ENCODE measurements at places on chromosomes 2 and 18.
A peak's percentile ranks its signal among the peaks of the same experiment; 100 is the strongest.

DNA sequence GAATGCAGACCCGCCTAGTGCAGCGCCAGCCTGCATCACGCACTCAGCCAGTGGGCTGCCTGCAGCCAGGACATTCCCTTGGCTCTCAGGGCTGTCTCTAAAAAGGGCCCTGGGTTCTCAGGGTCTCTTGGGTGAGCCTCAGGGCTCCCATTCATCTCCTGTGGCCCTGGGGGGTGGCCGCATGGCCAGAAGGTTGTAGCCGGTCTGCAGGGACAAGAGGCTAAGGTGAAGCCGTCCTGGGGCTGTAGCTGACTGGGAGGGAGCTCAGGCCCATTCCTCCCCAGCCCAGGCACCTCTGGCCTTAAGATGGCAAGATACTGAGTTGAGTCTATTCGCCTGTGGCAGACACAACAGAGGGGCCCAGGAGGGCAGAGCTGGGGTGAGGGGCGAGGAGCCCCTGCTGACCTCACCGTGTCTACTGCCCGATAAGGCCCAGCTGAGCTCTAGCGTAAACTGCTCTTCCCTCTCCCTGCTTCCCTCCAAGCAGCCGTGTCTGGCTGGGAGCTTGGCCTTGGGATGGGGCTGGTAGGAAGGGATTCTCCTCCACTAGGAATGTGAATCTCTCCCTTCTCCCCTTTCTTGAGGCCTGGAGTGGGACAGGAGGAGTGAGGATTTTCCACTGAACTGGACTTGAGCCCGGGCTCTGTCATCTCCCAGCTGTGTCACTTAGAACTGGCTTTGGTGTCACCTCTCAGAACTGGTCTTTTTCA lies 37.9 kb downstream of the INHBB start:
- no peak for DNase-seq

DNA sequence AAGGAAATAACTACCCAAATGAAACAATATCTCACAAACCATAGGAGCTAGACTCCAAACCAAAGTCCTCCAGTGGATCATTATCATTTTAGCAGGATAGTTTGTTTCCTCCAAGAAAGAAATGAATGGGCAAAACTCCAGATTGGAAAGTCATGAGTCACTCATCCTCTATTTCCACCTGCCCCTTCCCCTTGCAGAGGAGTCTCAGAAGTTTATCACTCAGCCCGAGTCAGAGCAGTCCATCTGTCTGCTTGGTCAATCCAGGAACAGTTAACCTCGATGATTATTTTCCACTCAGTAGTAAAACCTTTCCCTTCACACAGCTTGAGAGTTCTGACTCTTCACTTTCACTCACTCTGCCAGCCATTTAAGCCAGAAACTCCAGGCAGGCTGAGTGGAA lies 462.2 kb downstream of the BCL11A start:
- no peak for DNase-seq

DNA sequence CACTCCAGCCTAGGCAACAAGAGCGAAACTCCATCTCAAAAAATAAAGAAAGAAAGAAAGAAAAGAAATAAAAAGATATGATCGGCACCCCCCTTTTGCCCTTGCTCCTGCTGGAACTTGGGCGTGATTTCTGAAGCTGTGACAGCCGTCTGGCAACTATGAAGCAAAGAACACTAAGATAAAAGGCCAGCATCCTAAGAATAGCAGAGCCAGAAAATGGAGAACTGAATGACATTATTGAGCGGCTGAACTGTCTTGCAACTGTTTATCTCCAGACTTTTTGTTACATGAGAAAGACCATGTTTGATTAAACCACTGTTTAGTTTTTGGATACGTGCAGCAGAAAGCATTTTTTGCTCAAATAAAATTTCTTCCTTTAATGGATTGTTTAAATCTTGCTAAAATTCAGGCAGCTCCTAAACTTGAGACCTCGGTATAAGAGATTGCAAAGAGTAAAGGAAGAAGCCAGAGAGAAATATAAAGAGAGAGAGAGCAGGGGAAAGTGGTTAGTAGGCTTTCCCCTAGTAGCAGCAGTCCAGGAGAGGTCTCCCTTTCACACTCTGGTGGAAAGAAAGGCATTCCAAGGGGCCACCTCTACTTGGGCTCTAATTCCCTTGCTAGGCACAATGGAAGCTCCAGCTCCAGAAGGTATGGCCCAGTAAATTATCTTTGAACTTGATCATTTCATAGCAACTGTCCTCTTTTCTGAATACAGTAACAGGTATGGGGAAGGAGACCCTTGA lies 8.2 kb upstream of the MBD2 start:
- no peak for DNase-seq

DNA sequence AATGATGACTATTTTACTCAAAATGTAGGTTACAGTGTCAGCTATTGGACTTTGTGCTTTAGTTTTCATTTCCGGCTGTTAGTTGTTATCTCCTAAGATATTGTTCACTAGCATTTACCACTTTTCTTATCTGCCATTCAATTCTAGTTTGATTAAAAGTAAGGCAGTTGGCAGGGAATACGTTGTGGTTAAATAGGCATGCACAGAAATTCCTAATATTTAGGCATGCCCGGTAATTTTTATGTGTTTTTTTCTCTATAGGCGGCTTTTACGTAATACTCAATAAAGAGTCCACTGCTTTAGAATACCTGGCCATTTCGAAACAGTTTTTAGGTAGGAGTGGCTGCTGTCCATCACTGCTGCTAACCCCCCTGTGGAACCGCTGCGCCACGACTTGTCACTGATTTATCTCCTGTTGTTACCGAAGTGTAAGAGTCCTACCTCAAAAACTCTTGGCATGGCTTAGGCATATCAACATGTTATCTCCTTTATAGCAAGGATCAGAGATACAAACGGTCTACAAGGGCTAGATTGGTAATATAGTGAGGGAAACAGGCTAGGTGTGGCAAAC lies 39.5 kb downstream of the BABAM2 start:
- DNase-seq, result no peak

DNA sequence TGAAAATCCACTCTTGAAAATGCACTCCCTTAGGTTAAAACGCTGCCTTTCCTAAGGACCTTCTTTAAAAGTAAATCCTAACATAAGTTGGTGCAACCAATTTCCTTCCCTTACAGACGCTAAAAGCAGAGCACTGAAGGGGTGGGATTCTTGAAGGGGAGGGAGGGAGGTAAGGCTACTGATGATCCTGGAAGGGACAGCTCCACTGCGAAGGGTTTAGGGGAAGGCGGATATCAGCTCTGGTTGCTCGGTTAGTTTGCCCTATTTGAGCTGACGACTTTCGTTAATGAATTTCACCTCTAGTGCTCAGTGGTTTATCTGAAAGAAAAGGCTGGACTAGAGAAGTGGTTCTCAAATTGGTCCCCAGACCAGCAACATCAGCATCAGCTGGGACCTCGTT lies 49.7 kb upstream of the SIGLEC15 start:
- DNase-seq, result no peak

- DNase-seq, result no peak
Measured at GRCh38 chr2:96770442-96771202, 9.9 kb downstream of the CNNM4 start.

DNA sequence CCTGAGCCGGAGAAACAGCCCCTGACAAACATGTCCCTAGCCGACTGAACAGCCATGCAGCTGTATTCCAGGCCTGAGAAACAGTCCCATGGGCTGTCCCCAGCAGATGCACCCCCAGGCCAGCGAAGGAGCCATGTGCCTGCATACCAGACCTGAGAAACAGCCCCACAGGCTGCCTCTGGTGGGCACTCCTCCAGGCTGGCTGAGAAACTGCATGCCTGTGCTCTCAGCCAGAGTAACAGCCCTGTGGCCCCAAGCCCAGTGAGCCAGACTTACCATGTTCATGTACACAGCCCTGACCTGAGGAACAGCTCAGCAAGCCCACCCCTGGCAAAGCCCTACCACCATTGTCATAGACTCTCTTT lies 24.8 kb downstream of the BOLL start:
- DNase-seq, result no peak

GRCh38 chr18:30970196-30970816 lies 72.2 kb downstream of the DSC3 start:
- DNase-seq, result no peak

DNA sequence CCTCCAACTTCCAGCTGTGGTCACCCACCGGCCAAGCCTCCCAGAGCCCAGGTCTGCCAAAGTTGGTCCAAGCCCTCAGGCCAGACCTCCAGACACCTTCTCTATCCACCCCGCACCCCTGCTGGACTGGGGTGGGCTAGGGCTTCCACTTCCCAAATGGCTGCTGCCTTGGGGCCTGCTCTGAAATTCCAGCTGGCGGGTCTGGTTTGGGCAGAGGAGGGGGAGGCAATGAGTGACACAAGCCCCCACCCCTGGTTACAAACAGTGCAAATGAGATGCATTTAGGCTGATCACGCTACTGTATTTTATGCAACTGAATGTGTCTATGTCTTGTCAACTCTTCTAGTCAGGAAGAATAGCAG lies 14.6 kb downstream of the POU3F3 start:
- DNase-seq, result no peak

GRCh38 chr2:235238537-235238936 lies 255.3 kb upstream of the AGAP1 start:
- DNase-seq, result no peak

DNA sequence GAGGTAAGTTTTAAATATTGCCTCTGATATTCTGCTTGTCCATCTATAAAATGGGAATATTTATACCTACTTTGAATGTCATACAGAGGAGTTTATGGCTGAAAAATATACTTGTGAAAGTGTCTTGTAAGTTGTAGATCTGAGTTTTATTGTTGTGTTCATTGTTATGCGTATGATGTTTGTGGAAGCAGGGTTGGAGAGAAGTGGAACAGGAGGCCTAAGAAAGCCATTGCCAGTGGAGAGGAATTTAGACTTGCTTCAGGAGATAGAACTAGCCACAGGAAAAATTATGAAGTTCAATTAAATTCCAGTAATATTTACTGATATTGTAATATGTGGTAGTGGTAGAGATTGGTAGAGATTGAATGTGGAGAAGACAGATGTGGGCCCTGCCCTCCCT lies 491.9 kb upstream of the FANCL start:
- DNase-seq, result no peak

- DNase-seq, result no peak
Measured at GRCh38 chr2:151976945-151977353, 121.9 kb downstream of the CACNB4 start.

GRCh38 chr2:136119717-136120675 lies 2.0 kb upstream of the CXCR4 start:
- DNase-seq, result no peak

DNA sequence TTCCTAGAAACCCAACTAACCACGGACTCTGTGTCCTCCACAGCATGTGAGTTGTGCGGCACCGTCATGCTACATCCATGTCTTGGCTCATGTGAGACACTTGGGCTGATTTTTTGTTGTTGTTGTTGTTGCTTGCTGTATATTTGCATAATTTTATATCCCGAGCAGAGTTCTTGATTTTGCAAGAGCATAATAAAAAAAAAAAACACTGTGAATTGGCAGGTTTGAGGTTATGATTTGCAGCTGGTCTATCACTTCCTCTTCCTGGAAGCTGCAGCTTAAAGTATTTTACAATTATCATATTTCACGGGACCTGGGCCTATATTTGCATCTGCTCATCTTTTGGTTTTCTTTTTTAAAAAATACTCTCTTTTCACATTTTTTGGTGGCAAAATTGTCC lies 142.3 kb upstream of the NRP2 start:
- no peak for DNase-seq

DNA sequence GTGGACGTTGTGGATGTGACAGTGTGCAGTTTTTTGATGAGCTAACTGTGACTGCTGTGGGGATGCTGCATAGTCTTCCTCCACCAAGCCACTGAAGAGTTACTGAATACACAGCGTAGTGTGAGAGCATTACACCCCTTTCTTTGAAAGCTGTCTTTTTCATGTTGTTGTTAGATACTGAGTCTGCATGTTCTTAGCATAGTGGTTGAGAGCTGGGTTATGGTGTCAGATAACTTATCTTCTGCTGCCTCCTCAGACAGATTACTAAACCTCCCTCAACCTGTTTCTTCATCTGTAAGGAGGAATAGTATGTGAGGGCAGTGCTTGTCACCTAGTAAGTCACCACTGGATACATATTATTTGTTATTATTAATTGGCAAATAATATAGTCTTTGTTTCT lies 63.2 kb downstream of the CEP192 start:
- DNase-seq, result no peak

DNA sequence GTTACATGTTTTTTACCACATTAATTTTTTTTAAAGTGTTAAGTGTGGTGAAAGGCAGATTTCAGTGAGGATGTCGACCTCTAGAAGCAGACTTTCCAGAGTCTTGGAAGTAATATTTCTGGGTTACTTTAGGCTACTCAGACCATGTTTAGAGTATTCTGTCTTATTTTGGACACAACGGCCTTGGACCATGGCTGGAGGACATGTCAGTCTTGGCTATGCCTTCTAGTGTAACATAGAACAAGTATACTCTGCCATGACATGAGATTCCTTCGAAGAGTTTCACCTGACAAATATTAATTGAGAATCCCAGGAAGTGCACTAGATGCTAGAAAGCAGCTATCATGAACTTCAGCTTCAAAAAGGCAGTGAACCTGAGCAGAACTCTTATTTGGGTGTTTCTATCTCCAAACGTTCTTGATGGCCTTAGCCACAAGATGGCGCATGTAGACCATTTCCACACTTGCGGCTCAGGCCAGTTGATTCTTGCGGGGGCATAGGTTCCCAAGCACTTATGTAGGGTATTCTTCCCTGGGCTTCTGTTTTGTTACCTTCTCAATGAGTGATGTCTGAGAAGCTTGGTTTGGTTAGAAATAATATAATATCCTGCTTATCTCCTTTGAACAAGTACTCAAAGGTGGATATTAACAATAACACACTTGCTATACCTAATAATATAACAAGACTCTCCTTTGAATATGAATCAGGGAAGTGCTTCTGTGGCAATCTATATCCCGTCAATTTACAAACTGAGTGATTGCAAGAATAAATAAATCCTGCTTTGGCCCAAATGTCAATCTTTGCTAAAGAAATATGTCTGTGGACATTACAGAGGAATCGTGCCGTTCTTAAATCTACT lies 62.0 kb downstream of the CACNB4 start:
- DNase-seq, result peak; percentile 52

GRCh38 chr18:64713284-64713683 lies 564.4 kb upstream of the LINC00305 start:
- DNase-seq, result peak; percentile 44

DNA sequence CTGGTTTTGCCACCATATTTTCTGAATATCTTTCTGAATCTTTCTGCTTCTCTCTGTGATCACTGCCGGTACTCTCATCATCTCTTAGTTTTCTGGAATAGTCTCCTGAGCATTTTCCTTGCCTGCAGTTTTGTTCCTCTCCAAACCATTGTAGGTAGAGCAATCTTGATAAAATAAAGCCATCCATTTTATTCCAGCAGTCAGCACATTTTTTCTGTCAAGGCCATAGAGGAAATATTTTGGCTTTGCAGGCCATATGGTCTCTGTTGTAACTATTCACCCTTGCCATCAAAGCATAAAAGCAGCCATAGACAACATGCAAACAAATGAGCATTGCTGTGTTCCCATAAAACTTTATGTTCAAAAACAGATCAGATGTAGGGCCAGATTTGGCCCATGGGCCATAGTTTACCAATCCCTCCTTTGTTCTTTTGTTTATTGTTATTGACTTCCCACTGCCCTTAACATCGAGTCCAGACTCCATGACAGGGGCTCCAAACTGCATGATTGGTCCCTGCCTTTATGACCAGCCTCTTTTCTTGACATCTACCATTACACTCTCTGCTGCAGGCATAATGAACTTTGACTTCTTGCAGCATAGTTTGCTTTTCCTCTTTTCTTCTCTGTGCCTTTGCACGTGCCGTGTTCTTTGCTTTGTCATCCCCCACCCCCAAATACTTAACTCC lies 29.8 kb downstream of the TMEM87B start:
- no peak for DNase-seq

Data from memory B cell (primary cell).